Activated naive CD4-positive, alpha-beta T cell treated with anti-CD3 and anti-CD28 coated beads for 36 hours (primary cell): ENCODE measurements at places on chromosomes 2 and 18. TPM values are rescaled to one million over a fixed set of nuclear protein-coding genes. Genes with fewer than 3 reads are reported as not detected.

Gene OXER1
- not detected for total RNA-seq

DNA sequence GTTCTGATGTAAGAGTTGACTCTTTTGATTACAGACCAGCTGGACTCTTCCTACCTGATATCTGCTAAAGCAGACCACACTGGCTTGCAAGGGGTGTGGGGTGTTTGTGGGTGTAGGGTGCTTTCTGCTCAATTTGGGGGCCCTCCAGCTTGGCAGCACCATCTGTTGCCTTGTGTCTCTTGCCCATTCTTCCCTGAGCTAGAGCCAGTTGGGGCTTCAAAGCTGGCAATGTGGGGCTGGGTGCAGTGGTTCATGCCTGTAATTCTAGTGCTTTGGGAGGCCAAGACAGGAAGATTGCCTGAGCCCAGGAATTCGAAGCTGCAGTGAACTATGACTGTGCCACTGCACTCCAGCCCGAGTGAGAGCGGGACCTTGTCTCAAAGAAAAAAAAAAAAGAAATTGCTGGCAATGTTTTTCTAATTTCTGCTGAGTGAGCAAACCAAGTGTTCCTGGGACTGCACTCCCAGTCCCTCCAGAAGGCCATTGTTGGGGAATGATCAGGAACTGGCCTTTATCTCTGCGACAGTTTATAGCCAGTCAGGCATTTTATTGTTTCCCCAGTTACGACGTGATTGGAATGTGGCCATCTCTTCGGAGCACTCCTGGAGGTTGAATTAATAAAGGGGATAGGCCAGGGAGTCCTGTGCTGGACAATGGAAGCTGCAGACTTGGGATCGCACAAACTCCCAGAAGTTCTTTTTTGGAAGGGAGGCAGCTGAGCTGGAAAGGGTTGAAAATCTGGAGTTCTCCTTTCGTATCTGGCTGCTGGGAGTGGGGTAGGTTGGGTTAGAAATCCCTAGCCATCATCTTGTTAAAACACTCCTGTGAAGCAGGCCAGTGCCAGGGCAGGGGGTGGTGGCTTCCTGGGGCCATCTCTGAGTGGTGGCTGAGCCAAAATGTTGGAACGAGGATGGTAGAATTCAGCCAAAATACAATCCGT, 57.2 kb downstream of the LIPG start:
- DNase-seq = no peak

DNA sequence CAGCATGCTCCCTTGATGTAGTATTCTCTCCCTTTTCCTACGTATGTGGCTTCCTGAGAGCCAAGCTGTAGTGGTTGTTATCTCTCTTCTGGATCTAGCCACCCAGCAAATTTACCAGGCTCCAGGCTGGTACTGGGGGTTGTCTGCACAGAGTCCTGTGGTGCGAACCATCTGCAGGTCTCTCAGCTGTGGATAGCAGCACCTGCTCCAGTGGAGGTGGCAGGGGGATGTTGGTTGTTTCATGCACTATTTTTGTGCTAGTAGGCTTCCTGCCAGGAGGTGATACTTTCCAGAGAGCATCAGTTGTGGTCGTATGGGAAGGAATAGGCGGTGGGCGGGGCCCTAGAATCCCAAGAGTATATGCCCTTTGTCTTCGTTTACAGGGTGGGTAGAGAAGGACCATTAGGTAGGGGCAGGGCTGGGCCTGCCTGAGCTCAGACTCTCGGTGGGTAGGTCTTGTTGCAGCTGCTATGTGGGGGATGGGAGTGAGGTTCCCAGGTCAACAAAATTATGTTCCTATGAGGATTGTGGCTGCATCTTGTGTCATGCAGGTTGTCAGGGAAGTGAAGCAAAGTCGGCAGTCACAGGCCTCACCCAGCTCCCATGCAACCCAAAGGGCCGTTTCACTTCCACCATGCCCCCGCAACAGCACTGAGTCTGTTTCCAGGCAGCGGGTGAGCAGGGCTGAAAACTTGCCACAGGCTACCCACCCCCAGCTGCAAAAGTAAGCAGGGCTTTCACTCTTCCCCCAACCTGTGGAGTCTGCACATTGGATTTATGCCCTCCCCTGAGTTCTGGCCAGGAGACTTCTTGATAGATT, 1139.5 kb downstream of the BCL11A start:
- no peak for DNase-seq

- peak; percentile 28 for DNase-seq
Measured at GRCh38 chr2:106097038-106098000, 96.8 kb downstream of the UXS1 start.

- no peak for DNase-seq
Measured at GRCh38 chr2:158733430-158733755, 61.7 kb upstream of the DAPL1 start.

Gene PTPRN
- total RNA-seq = not detected

DNA sequence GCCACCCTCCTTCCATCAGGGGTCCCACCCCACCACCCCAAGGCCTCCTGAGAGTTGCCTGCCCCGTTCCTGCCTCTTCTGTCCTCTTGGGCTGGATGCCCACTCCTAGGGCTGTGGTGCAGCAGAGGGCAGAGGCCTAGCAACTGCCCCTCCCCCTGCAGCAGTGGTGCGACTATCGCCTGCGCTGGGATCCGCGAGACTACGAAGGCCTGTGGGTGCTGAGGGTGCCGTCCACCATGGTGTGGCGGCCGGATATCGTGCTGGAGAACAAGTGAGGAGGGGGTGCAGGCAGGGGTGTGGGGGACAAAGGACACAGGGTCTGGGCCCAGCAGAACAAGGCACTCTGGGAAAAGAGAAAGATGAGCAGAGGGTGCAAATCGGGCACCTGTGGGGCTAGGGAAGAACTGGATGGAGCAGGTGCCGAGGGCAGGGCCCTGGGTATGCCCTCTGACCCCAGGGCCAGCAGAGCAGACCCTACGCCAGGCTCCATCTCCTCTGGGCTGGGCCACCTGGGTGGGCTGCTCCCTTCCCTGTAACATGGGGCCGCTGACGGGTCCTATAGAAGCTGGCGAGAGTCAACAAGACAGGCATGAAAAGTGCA, 1.0 kb downstream of the CHRNG start:
- no peak for DNase-seq

GRCh38 chr2:38697116-38697840, 31.4 kb downstream of the GALM start:
- peak; percentile 59 for DNase-seq

Gene SERPINB3
- not detected for total RNA-seq

Gene LYPD6
- total RNA-seq = not detected
